Posterior cingulate gyrus (tissue), 11 donors: ENCODE measurements at places on chromosomes 6 and 20.

- no peak for DNase-seq
These were observed 119.7 kb downstream of the PSMB1 start for GRCh38 chr6:170433163-170434116.

DNA sequence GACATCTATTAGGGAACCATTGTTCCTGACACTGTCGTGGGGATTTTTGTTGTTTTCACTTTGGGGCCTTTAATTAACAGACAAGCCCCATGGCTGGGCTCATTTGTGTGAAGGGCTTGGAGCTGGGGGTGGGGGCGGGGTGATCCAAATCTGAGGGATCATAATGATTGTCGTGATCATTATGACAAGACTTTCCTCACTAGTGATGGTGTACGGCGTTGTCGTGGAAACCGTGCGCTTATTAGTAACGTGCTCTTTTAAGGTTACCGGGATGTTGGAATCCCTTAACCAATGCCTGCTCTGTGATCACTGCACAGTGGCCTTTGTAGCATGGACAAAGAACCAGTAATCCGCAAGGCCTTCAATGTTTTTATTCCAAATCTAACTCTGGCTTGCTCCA lies 18.6 kb downstream of the PDYN start:
- no peak for DNase-seq

- DNase-seq, result no peak
These were observed 5.3 kb upstream of the CPNE5 start for GRCh38 chr6:36844232-36845170.

GRCh38 chr6:101482606-101483005 lies 89.1 kb downstream of the GRIK2 start:
- no peak for DNase-seq
